ENCODE measurements at places on chromosomes 11 and 22.
A peak's percentile ranks its signal among the peaks of the same experiment; 100 is the strongest.

GRCh38 chr11:62069374-62069773, 54.4 kb upstream of the INCENP start:
- DNase-seq: no peak

GRCh38 chr11:33874910-33875490, 16.9 kb downstream of the LMO2 start:
- DNase-seq: no peak

DNA sequence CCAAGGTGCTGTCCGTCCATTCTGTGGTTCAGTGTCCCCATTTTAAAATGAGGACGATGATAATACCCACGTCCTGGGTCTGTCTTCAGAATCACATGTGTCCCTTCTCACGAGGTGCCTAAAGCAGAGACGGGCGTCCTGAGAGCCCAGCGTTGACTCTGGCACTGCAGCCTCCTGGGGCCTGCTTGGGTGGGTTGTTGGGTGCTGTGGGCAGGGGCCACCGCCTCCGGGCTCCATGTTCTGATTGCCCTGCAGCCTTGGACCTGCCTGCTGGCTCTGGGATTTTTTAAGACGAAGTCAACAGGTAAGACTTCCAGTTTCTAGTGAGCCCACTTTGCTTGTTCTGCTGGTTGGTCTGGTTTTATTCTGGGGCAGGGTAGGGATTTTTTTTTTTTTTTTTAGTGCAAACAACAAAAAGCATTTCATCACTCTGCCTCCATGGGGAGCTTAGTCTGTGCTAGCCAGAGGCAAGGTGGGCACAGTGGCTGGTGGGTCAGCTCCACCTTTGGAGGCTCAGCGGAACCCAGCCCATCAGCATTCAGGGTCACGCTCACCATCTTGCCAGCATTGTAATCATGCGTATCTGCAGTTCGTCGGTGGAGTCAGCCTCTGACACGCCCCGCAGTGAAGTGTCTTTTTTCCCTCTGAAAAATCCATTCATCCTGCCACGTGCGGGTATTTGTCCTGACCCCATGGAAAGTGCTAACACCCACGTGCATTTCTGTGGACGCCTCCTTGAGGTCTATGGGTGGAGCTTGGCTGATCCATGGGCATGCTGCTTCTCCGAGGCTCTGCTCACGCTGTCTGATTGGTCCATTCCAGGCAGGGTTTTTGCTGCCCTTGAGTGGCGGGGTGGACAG, 28.3 kb downstream of the NADSYN1 start:
- DNase-seq: no peak

DNA sequence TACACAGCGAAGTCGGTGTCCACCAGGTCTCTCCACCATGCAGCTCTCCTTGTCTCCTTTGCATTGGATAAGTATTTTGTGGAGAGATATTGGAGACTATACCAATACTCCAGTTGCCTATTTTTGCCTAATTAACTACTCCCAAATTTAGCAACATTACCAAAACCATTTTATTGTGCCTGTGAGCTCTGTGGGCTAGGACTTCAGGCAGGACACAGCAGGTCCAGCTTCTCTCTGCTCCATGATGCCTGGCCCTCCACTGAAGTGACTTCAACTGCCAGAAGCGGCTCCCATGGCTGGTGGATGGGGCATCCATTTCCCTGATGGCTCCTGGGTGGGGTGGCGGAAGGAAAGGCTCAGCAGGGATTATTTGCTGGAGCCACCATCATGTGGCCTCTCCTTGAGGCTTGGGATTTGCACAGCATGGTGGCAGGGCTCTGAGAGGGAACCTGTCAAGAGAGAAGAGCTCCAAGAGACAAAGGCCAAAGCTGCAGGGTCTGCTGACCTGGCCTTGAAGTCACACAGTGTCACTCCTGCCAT, 36.9 kb upstream of the MAPK1 start:
- no peak for DNase-seq

DNA sequence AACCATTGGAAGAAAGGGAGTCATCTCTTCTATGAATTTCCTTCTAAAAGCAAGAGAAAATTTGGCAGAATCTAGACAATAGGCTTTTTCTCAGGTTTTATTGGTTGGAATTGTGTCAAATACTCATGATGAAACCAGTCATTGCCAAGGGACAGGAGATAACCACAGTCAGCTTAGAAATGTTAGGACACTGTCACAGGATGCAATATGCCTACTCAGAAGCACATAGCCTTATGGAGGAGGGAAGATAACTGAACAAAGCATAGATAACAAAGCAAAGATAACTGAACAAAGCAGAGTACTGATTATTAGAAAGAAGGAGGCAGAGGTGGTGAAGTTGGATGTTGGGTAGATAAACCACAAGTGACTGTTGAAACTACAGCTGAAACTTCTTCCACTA, 303.5 kb upstream of the PDGFD start:
- no peak for DNase-seq

GRCh38 chr11:121615501-121615900, 162.7 kb upstream of the SORL1-AS1 start:
- no peak for DNase-seq

GRCh38 chr11:637593-638521, 788 bp downstream of the DRD4 start:
- DNase-seq: no peak

- DNase-seq: no peak
These were observed 22.9 kb upstream of the MUC5B start for GRCh38 chr11:1199751-1200610.

DNA sequence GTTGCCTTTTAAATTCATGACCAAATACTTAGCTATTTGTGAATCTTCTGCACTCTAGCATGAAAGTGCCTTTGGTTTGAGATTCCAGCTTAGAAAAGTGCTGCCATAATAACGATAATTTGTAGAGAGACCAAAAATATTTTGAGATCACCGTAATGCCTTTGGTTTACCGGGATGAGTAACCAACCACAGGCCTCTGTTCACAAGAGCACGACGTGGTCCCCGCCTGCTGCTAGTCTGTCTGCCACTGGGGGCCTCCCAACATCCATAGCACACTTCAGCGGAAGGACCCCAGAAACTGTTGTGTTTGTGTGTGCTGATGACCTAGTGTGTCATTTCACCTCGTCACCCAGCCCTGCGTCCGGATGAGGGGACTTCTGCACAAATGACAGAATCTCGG, 67.0 kb upstream of the RASSF10 start:
- no peak for DNase-seq

GRCh38 chr11:57597461-57597915, at the start of gene SERPING1:
Gene SERPING1, plus strand, starts transcription at chr11:57597685. Its CDS starts 586 bp downstream, at chr11:57598271.
- DNase-seq: no peak

DNA sequence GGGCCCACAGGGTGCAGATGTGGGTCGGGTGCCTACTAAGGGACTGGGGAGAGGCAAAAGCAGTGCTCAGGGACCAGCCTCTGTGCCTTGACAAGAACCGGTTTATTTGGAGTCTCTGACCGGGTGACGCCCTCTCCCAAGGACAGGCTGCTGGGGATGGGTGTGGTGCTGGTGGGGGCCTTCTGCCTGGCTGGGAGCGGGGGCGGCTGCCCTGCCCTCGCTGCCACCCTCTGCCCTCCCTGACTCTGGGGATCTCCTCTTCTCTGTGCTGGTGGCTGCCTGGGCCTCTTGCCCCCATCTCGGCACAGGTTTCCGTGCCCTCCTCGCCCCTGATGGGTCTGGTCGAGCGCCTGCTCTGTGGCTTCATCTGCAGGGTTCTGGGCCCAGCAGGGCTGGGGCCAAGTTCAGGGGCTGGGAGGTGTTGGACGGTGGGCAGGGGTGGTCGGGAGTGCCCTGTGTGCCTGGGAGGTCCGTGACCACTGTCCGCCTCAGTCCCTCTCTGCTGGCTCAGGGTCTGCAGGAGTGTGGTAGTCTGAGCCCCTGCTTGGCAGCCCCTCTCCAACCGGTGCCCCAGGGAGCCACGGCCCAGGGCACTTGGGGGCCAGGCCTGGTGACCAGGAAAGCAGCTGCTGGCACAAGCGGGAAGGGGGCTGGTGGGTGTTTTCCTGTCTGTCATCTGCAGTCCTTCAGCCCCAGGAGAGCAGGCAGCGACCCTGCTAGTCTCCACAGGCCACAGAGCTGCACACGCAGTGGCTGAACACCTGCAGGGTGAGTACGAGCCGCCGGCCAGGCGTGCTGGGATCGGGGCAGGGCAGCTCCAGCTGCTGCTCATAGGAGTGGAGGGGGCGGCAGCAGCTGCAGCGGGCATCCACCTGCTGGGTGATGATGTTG, 23.5 kb downstream of the MUC6 start:
- no peak for DNase-seq

- DNase-seq: no peak
These were observed 5.3 kb upstream of the BRSK2 start for GRCh38 chr11:1384199-1384970.

- DNase-seq: no peak
These were observed 275.4 kb upstream of the NARS2 start for GRCh38 chr11:78850078-78850477.

GRCh38 chr11:61887839-61888494, 3.4 kb downstream of the FADS3 start:
- no peak for DNase-seq

GRCh38 chr11:23789200-23789853, 707.5 kb upstream of the LUZP2 start:
- no peak for DNase-seq

- no peak for DNase-seq
These were observed 11.1 kb upstream of the CSF2RB start for GRCh38 chr22:36902143-36902926.

DNA sequence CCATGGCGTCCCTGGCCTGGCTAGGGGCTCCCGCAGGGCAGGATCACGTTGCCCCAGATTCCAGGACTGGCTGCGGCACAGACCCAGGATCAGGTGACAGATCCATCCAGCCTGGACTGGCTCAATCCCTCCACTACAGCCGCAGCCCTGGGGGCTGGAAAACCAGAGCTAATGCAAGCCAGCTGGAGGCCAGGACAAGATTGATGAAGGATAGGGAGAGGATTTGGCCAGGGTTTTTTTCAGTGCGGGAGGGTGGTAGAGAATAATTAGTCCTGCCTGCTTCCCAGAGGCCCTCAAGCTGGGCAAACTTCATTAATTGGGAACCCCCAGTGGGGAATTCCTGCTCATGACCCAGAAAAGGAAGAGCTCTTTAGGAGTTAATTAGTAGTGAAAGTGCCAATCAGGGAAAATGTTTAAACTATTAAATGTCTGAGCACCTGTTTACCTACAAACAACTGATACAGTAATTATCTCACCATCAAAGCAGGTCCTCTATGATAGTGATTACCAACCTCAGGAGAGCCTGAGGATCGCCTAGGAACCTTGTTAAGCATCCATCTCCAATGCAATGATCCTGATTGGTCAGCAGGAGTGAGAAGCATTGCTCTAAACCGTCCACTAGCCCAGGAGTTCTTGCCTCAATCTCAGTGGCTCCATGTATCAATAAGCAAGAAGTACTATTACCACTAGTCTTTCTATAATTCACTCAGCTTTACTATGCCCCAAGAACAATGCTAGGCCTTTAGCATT, 33.0 kb upstream of the MYOD1 start:
- DNase-seq: no peak

- peak; percentile 79 for DNase-seq
These were observed at the start of gene ACER3 for GRCh38 chr11:76860539-76861475. Gene ACER3, plus strand, starts transcription at chr11:76860918. Its CDS starts 59 bp downstream, at chr11:76860977.

DNA sequence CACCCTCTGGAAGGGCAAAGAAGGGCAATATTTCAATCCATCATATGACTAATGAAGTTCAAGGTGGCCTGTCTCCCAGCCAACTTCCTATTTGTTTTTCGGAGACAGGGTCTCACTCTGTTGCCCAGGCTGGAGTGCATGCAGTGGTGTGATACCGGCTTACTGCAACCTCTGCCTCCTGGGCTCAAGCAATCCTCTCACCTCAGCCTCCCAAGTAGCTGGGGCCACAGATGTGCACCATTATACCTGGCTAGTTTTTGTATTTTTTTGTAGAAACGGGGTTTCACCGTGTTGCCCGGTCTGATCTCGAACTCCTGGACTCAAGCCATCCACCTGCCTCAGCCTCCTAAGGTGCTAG, 13.4 kb downstream of the ABTB2 start:
- no peak for DNase-seq

GRCh38 chr11:100872951-100873740, 186.1 kb downstream of the ARHGAP42 start:
- DNase-seq: no peak

GRCh38 chr11:131185915-131186314, 184.5 kb upstream of the NTM start:
- no peak for DNase-seq

DNA sequence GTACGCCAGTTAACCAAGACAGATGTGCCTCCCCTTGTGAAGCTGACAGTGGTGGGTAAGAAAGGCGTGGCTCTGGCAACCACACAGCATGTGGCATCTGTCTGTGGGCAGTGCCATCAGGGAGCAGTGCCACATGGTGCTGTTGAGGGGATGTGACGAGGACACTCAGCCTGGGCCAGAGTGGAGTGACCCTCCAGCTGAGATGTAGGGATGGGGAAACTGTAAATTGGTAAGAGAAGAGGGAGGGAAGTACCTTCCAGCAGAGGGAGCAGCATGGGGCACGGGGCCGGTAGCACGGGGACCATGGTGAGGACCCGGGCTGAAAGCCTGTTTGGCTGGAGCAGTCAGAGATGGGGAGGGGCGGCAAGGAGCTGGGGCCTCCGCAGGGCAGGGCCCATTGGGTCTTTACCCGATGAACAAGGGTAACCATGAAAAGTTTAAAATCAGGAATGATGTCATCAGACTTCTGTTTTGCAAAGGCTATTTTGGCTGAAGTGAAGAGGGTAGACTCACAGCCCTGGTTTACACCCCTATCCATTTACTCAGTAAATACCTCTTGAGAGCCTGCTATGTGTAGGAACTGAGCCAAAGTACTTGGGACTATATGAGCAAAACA, 10.4 kb downstream of the TMPRSS6 start:
- no peak for DNase-seq

GRCh38 chr11:62443390-62444235, 24.8 kb downstream of the SCGB1A1 start:
- no peak for DNase-seq

GRCh38 chr22:27476729-27477128, 324.8 kb downstream of the MN1 start:
- no peak for DNase-seq

GRCh38 chr11:71933141-71933933, 4.5 kb downstream of the RNF121 start:
- DNase-seq: no peak

DNA sequence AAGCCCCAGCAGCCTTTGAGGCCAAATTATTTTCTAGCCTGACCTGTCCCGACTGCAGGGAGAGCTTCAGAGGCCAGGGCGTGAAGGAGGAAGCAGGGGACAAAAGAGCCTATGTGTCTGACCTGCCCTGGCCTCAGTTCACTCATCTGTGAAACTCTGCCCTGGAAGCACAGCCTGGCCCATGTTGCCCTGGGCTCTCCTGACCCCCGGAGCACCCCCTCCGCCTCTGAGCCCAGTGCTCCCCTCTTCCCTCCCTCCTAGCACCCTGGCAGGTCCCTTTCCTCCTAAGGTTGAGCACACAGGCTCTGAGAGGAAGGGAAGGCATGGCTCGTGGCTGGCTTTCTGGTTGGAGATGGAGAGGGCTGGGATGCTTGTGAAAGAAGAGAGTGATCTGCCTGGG, 3.4 kb upstream of the A4GALT start:
- no peak for DNase-seq
